ENCODE measurements at places on chromosomes 16 and 17. TPM values are rescaled to one million over a fixed set of nuclear protein-coding genes. Genes with fewer than 3 reads are reported as not detected.

CSF3 gene
- not detected for total RNA-seq

GLIS2 gene
- total RNA-seq = 0.35 TPM

KRTAP4-1 gene
- total RNA-seq = not detected

KRT28 gene
- total RNA-seq = not detected

TBC1D3G gene
- total RNA-seq = not detected

SRCIN1 gene
- total RNA-seq = not detected

KRTAP4-5 gene
- total RNA-seq = not detected

ABCA8 gene
- not detected for total RNA-seq

RNF40 gene
- 153 TPM for total RNA-seq

IRF8 gene
- total RNA-seq = 167 TPM

VKORC1 gene
- 42.1 TPM for total RNA-seq

WFIKKN2 gene
- not detected for total RNA-seq

KCNH4 gene
- total RNA-seq = 0.27 TPM

CLEC19A gene
- not detected for total RNA-seq

SEPTIN12 gene
- total RNA-seq = not detected
